ENCODE measurements at places on chromosomes 7 and 10. TPM values are rescaled to one million over a fixed set of nuclear protein-coding genes. Genes with fewer than 3 reads are reported as not detected.

- H3K4me1 ChIP-seq: peaks cover 33% of the 10 kb centered on the region
- H3K27me3 ChIP-seq: peaks cover 1% of the 10 kb centered on the region
- no peak overlapping the region for H3K4me3 ChIP-seq
- H3K27ac ChIP-seq: no peak overlapping the region
- H3K36me3 ChIP-seq: no peaks in the 10 kb centered on the region
Measured at GRCh38 chr10:44963772-44964633, 4.4 kb downstream of the RASSF4 start.

CRYGN gene
- not detected for total RNA-seq

GIMAP5 gene
- not detected for total RNA-seq

SH2D4B gene
- not detected for total RNA-seq
